ENCODE measurements at places on chromosomes 6 and 20.

GRCh38 chr6:144310765-144311164 lies 25.6 kb downstream of the UTRN start:
- peak; percentile 44 for DNase-seq

- no peak for DNase-seq
Measured at GRCh38 chr6:33116841-33117711, 41.3 kb downstream of the HLA-DPB1 start.

- no peak for DNase-seq
Measured at GRCh38 chr6:15430931-15431405, 185.1 kb downstream of the JARID2 start.

- no peak for DNase-seq
Measured at GRCh38 chr6:38755874-38756273, 40.8 kb downstream of the DNAH8 start.

DNA sequence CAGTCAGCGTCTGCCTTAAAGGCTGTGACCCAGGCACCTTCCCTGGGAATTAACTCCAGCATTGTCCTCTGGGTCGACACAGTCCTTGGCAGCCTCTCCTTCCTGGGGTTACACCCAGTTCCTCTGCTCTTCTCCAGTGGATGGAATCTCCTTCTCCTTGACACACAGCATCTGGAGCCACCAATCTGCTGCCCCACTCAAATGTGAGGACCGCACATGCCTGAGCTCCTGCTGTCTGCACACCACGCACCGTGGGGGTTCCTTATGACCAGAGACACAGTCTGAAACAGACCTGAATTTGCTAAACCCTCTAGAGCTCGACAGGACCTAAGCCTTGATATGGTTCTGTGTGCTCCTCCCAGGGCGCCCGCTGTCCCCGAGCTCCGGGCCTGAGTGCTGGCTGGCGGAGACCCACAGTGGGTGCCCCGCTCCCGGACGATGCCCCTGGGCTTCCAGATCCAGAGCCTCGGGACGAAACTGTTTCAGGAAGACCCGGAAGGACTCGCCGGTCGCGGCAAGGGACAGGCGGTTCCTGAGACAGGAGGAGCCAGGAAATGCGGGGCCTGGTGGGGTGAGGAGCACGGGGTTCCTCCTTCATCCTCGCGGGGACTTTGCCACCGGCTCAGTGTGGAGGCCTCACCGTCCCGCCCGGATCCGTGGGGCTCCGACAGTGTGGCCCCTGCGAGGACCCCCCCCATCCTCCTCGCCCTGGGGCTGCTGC lies 2.5 kb upstream of the RAET1G start:
- DNase-seq: no peak

- no peak for DNase-seq
Measured at GRCh38 chr20:62888406-62888805, 26.8 kb upstream of the TCFL5 start.

GRCh38 chr6:151962246-151962846 lies 154.9 kb downstream of the ESR1 start:
- peak; percentile 42 for DNase-seq

GRCh38 chr6:32117461-32117860 lies 8.3 kb upstream of the TNXB start:
- DNase-seq: no peak

GRCh38 chr20:59351157-59352040 lies 51.0 kb downstream of the EDN3 start:
- no peak for DNase-seq

GRCh38 chr6:69631552-69632346 lies 165.1 kb downstream of the LMBRD1 start:
- peak; percentile 25 for DNase-seq

DNA sequence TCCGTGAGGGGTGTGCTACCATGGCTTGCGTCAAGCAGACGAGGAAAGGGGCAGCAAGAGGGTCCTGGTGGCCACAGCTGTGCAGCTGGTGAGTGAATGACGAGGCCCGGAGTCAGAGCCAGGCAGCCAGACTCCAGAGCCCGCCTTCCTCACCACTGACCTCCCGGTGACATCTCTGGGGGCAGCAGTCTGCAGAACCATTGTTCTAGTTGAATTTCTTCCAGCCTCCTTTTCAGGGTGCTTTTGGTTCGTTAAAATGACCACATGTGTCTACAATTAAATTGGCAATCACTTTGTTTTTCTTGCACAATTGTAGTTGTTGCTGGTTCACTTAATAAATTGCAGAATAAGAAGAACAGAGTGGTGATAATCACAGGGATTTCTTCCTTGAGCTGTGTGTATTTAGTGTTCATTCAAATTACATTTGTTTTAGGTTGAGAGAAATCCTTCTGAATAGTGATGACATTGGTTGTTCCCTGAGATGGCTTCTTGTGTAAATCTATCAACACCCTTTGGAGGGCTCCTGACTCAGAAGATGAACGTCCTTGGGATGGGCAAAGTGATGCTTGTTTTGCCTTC lies 96.4 kb downstream of the TULP4 start:
- DNase-seq: no peak

DNA sequence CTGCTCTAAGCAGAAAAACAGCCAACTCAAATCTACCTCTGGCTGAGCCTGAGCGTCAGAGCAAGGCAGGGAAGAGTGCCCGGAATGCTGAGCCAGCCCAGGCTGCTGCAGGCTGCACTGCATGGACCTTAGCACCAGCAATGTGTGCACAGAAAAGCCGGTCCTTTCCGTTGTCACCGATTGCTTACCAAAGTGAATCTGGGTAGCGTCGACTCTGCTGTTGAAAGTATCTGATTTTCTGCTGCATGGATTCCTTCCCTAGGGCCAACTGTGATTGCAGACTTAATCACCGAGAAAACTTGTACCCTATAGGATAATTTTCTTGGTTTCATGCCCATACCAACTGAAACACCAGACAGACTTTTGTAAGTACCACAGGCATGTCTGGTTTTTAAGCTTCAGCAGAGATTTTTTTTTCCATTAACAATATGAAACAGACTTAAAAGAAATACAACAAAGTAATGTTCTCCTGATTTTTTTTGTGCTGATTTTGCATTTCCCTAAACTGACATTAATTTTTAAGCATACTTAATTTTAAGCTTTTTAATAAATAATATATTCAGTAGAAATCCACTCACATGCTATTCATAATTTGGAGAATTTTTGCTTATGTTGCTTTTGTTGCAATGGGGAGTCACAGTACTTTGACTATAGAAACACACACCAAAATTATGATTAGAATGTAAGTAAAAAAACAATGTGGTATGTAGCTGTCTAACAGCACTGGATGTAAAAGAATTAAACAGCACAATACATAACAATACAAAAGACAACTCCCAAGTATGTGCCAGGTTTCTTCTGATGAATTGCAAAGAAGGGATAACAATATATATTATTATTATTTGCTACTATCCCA lies 218.0 kb downstream of the THBS2 start:
- DNase-seq: no peak

GRCh38 chr6:124688369-124688768 lies 273.9 kb upstream of the RNF217 start:
- DNase-seq: no peak
